Posterior cingulate gyrus (tissue), 11 donors: ENCODE measurements at places on chromosomes 1 and 21.
A peak's percentile ranks its signal among the peaks of the same experiment; 100 is the strongest.

DNA sequence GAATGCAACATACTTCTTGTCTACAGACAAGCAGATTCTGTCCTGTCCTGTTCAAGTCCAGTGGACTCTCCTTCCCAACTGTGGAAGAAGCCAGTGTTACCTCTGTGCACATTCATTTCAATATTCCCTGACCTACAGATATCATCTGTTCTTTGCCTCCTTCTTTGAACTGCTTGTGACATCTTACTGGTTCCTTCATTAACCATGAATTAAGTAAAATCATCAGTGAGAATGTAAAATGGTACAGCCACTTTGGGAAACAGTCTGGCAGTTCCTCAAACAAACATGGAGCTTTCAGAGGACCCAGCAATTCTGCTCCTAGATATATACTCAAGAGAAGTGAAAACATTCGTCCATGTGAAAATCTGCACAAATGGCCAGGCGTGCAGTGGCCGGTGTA is 6.8 kb downstream of the SRARP start:
- DNase-seq: no peak

- DNase-seq: no peak
Observed at GRCh38 chr1:173418107-173418985, 58.8 kb upstream of the PRDX6 start.

DNA sequence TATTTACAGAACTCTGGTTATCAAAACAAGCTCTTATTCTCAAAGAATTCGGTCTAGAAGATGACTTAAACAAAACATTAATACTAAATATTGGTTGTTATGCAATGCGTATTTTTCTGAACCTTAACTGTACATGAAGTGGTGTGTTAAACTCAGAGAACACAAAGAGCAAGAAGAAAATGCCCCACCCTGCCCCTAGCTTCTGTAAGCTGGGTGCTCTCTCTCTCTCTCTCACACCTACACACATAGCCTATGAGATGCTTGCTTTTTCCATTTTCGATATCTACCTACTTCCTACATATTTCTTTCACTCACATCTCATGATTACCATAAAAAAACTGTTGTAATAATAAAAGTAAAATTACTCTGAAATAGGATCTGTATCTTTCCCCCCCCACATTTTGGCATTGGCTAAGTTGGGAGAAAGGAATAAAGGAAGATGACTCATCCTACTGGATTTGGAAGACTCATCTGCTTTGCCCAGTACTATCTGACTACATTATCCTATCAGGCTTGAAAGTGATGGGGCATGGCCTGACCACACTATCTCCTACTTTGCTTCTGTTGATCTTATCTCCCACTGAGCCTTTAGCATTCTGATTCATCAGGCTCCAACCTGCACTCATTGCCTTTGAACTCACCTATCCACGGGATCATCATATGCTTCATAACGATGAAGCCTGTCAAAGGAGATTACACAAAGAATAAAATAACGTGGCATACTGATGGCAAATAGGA is 2.9 kb downstream of the CRYZ start:
- DNase-seq: no peak

DNA sequence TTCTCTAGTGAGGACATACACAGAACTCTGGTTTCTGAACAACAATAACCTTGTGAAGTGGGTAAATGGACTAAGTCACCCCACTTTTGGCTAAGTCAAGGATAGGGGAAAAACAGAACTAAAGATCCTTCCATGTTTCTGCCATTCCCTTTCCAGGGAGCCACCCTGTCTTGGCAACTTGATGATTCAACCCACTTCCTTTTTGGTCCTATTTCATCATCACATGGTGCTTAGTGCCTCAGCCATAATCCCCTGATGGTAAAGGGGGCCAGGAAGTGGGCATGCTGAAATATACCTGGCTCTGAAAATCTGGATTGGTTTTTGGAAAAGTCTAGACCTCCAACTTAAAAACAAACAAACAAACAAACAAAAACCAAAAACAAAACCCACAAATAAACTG is 206.4 kb upstream of the FOXD3 start:
- no peak for DNase-seq

- no peak for DNase-seq
Observed at GRCh38 chr1:4307468-4307845, 347.0 kb upstream of the AJAP1 start.

DNA sequence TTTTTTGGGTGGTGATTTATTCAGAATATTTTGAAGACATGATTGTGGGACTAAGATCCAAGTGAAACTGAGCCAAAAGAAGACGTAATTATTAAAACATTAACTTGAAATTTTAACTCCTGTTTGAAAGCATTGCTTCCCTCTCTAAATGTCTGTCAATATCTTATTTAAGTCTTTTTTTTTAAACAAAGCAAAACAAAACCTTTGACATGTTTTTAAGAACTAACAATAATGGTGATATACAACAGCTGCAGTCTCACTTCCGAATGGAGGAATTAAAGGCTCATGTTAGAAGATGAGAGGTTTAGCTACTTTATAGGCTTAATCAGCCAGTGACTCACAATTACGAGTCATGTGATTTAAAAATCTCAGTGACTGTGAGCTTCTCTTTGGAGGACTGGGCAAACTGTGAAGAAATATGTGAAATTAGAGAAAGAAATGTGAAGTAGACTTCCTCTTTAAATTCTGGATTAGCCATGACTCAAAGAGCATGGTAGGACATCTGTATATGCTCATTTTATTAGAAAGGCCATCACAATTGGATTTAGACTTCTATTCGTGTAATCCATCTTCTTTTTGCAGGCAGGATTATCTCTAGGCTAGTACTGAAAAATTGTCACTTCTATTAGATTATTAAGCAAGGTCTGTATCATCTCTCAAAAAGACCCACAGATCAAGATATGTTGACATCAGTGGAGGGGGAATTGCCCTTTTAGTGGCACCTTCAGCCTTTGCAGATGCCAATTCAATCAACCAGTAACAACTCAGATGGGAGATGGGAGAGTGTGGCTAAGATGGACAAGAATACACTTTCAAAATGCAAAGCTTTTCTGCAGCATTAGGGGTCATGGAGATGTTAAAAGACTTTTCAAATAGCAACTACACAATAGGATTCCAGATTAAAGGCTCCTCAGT is 28.7 kb downstream of the KCNA3 start:
- DNase-seq: no peak

DNA sequence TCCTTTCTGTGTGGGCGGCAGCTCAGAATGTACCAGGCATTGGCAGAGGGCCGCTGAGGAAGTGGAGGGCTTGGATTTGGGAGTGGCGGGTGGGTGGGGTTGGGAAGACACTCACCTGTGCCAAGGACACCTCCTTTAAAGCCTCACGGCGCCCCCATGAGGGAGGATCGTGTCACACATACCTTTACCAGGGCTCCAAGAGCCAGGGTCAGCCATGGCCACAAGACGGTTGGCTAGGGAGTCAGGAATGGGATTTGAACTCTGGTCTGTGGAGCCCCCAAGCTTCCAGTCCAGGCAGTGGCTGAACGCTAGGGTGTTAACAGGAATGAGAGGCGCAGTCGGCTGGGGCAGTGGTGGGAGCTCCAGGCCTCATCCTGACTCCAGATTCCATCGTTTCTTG is 4.6 kb downstream of the NBL1 start:
- DNase-seq: no peak

DNA sequence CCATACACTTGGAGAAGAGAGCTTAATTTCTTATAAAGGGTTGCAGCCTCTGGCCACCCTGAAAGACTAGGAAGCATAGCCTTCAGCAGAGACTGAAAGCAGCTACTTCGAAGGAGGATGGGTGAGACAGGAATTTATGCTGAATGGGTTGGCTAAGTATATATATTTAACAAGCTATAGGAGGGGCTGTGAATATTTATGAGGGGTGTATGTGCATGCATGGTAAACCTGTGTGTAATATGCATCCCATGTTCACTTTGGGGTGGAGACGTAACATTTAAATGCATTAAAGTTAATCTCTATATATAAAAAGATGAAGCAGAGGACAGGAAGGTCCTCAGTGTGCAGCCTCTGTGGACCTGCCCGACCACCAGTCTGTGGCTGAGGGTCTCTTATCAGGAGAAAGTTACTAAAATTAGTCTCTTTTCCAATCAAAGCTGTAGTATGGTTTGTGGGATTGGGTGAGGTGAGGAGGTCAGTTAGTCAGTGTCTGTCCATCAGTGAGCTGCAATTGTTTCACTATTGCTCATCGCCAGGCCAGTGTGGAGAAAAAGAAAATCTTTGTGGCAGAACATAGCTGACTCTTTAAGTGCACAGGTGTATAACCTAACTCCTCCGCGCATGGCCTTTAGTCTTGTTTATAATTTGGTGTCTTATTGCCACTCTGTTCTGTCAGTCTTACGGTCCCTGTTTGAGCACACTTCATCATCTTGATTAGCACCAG is 35.4 kb upstream of the DSCAM start:
- DNase-seq: no peak

DNA sequence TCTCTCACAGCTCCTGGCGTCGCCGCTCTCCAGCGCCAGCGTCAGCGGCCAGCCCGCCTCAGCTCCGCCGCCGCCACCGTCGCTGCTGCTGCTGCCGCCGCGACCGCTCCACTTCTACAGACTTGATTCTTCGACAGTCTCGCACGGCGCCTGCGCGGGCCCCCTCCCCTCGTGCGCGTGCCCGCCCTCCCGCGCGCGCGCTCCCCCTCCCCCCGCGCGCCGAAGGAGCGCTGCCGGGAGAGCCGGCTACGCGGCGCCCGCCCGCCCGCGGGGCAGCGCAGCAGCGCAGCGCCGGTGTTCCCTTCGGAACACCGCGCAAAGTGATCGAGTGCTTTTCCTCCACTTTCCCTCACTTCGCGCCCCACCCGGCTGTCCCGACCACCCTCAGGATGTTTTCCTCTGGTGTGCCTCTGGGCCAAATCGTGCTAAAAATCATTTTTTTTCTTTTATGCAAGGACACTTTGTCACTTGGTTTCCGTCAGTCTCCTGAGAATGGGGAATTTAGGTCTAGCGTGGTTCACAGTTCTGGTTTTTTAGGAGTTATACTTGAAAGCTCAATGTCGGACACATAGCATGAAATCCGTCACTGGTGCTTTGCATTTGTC is at the start of gene IRF2BP2:
Gene IRF2BP2 (minus strand): TSS at position 118 of the 605 bp plus-strand sequence. CDS start 684 bp downstream, outside the sequence.
- peak; percentile 95 for DNase-seq

- peak; percentile 23 for DNase-seq
Observed at GRCh38 chr21:38806153-38806941, 618 bp downstream of the ETS2 start.

GRCh38 chr1:10451287-10451686 is 1.5 kb downstream of the CORT start:
- DNase-seq: no peak

DNA sequence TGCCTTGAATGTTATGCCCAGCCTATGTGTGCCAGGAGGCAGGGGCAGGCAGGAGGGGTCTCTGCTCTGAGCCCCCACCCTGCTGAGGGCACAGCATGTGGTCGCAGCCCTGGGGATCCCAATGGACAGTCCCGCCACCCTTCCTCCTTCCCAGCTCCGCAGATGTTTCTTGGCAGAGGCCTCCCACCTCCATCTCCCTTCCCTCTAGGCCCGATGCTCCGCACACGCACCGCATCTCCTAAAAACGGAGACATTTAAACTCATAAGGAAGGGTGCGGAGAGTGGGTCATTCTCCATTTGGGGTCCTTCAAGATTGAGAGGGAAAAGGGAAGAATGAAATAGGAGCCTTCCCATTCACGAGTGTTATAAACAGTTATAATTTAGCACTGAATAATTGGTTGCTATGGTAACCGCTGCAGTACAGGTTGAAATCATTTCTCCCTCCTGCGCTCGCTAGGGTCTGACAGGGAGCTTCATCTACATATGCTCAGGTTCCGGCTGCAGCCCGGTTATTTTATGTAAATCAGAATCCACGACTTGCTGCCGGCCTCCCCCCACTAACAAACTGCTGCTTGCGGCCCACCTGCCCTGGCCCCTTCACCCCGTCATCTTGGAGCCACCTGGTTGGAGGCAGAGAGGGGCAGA is 16.0 kb downstream of the CHD5 start:
- peak; percentile 54 for DNase-seq

GRCh38 chr1:24003331-24003972 is 23.3 kb upstream of the SRSF10 start:
- no peak for DNase-seq

DNA sequence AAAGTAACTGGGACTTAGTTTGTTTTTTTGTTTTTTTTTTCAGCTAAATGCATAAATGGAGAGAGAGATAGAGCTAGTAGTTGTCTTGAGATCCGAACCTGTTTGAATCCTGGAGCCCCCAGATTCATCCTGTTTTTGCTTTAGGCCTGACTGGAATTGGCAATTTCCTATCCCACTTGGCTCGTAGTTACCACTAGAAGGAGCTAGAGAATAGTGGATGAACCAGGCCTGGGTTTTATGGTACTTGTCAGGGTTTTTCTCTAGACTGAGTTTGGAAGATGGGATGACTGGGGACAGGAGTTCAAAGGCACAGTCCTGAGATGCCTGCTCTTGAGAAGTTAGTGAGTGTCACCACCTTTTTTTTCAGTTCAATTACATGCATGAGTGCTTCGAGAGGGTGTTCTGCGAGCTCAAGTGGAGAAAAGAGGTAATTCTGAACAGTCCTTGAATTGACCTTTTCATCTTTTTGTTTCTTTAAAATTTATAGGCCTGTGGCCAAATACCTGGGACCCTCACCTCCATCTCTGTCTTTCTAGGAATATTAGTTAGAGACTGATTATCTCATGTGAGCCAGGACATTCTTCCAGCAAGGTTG is 23.4 kb downstream of the CELF3 start:
- no peak for DNase-seq

- no peak for DNase-seq
Observed at GRCh38 chr1:63817152-63817667, 43.4 kb downstream of the ROR1 start.

GRCh38 chr21:37704751-37705150 is 211.5 kb downstream of the KCNJ6 start:
- DNase-seq: no peak

GRCh38 chr1:243562473-243562872 is 287.6 kb downstream of the AKT3 start:
- DNase-seq: no peak

DNA sequence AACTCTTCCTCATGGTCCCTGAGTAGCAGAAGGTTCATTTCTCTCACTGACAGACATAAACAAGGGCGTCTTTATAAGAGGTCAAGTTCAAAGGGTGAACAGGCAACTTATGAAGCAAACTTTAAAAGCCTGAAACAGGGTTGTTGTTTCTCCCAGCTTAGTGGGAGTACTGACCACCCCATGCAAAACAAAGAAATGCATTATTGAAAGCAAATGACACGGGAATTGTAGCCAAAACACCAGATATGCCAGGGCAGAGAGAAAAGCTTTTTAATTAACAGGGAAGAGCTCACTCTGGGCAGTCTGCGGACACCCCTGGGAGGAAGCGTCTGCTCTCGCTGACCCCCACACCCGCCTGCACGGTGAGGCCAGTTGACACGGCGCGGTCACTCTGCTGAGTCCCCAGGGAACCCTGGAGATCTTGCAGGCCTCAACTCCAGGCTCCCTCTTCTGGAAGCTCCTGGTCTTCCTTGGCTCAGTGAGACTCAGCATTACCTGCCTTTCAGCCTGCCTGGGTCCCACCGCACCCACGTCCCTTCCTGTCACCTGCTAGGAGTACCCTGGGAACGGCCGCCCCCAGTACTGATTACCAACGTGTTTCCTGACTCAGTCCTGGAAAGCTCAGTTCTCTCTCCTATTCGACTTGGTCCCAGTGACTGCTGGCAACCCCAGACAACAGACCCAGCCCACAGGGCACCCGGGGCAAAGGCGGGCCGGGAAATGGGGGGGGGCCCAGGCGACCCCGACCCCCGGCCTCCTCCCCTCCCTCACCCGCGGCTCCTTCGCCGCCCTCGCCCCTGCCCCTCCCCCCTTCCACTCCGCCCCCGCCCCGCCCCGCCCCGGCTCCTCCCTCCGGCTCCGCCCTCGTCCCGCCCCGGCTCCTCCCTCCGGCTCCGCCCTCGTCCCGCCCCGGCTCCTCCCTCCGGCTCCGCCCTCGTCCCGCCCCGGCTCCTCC is 972 bp downstream of the CFAP410 start:
- DNase-seq: no peak

- DNase-seq: no peak
Observed at GRCh38 chr1:182842265-182842664, 3.1 kb downstream of the DHX9 start.
